ENCODE measurements at places on chromosomes 1 and 21.

GRCh38 chr1:236129306-236129705 is 13.0 kb upstream of the GPR137B start:
- DNase-seq = no peak

GRCh38 chr21:38948377-38949069 is 142.8 kb downstream of the ETS2 start:
- no peak for DNase-seq

GRCh38 chr1:247653040-247653439 is 26.5 kb downstream of the OR13G1 start:
- no peak for DNase-seq

DNA sequence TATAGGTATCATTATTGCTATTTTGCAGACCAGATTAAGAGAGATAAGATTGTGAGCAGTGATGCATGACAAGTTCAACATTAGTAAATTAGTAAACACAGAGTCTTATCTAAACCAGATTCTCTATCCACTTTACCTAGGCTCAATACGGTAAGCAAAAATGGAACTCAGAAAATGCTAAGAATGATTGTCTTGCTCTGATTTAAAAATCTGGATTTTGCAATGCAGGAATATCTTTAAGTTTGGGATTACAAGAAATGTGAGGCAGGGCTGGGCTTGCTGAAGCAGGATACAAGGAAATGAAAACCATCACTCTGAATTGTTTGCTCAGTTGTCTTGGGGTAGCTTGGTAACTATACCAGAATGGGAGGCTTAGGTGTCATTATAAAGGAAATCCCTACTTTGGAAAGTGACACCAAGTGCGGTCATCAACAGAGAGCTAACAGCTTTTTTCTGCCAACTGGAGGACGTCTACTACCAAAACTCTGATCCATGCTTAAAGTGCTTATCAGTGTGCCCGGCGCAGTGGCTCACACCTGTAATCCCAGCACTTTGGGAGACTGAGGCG is 332.7 kb upstream of the RUNX1 start:
- no peak for DNase-seq

- DNase-seq = no peak
Observed at GRCh38 chr1:67479146-67479891, 49.1 kb upstream of the SERBP1 start.

GRCh38 chr21:17451364-17451891 is 61.4 kb upstream of the CXADR start:
- no peak for DNase-seq

GRCh38 chr1:46784666-46785065 is 14.2 kb upstream of the CYP4B1 start:
- DNase-seq = no peak

DNA sequence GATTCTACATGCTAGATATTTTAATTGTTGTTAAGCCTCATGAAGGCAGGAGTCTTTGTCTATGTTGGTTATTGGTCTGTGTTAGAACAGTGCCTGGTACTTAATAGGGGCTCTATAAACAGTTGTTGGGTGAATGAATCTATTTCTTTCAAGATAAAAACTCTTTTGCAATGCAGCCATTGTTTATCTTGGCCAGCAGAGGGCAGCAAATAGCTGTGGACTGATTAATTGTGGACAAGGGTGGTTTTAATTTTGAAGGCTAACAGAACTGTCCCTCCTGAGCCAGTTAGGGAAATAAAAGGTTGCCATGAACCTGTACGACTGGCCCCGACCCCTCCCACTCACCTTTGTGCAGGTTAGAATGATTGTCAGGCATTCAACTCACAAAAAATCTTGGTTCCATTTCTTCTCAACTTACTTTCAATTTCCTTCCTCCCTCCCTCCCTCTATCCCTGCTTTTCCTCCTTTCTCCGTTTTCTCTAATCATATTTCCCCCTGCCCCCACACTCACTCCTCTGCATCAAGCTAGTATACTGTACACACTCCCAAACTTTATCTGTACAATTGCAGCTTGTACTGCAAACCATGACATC is 66.3 kb upstream of the DIRAS3 start:
- no peak for DNase-seq

DNA sequence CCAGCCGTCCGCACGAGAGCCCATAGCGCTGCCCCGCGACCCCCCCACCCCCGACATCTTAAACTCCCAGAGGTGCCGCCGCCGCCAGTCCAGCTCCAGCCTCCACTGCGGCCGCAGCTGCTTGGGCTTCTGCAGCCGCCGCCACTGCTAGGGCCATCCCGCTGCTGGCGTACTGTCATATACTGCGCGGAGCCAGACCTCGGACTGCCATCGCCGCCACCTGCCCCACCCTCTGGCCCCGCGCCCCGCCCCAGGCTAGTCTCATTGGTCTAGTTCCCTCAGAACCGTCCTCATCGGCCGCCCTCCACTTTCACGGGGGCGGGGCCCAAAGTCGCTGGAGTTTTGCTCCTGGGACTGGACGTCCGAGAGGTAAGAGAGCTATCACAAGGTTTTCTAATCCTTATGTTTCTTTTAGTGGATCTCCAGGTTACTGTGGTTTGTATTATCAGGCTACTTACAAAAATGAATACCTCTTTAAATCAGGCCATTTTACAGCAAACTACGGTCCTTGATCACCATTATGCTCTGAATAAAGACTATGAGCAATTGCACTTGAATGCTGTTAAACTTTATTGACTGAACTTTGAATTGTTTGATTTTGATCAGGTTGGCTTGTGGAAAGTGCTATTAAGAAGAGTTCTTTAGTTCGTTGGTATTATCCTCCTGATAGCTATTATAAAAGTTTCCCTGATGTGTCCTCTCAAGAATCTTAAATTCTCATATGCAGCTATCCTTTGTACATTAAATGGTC is 2.8 kb upstream of the CD1D start:
- no peak for DNase-seq

GRCh38 chr21:26366781-26367180 is 196.2 kb upstream of the APP start:
- no peak for DNase-seq

GRCh38 chr1:103125219-103125618 is 16.9 kb upstream of the COL11A1 start:
- no peak for DNase-seq

DNA sequence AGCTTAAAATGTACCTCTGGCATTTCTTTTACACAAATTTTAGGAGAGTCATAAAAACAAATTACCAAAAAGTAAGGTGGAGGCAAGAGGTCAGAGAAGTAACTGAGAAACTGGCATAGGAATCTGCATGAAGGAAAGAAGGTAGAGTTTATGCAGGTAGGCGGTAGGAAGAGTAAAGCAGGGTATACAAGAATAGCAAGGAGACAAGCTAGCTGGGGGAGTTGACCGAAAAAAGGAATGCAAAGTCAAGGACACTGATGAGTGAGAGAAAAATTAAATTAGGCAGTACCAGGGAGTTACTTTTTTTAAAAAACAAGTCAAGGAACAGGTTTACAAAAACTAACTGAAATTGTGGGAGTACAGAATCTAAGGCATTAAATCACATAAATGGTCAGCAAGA is 56.0 kb downstream of the FOXJ3 start:
- DNase-seq = no peak

DNA sequence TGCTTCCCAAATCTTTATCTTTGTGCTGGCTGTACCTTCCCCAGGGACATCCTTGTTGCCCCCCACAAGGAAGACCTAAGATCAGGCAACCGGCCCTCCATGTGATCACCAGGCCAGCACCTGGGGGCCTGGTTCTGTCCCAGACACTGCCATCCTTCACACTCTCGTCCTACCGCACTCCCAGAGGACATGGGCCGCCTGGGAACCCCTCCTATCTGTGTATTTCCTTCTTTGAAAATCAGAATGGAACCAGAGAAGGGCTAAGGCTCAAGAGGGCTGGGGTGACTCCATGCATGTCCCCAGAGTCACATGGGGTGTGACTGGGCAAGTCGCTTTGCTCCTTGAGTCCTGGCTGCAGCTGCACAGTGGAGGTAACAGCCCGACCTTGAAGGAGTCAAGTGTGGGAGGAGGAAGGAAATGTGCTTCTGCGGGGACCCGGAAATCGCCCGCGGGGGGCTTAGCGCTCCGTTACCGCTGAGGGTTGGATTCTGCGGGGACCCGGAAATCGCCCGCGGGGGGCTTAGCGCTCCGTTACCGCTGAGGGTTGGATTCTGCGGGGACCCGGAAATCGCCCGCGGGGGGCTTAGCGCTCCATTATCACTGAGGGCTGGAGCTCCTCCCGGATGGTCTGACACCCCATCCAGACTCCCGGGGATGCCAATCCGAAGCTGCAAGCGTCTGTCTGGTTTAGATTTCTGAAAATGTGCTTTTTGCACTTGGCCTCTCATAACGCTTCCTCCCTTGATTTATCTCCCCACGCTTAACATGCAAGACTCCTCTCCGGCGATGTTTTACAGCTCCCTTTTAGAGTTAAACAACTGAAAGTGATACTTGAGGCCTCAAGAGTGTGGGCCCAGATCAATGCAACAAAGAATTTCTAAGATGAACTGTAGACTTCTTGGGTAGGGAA is 278.9 kb downstream of the NPHP4 start:
- no peak for DNase-seq

Measured in cerebellar nuclear complex (tissue), 1 donor.